ENCODE measurements at places on chromosomes 11 and 22. TPM values are rescaled to one million over a fixed set of nuclear protein-coding genes. Genes with fewer than 3 reads are reported as not detected.

OR5AN1 gene
- total RNA-seq, result not detected

GLB1L3 gene
- total RNA-seq, result 0.06 TPM

TMPRSS5 gene
- 0.60 TPM for total RNA-seq

APOL5 gene
- not detected for total RNA-seq

POLA2 gene
- total RNA-seq, result 6.5 TPM

HSPB2 gene
- total RNA-seq, result 4.4 TPM

GGTLC3 gene
- 6.2 TPM for total RNA-seq

CD3G gene
- 4.8 TPM for total RNA-seq

BTBD10 gene
- 27.9 TPM for total RNA-seq

DENND6B gene
- 16.7 TPM for total RNA-seq

RIBC2 gene
- total RNA-seq, result 1.0 TPM

F2 gene
- total RNA-seq, result not detected

DNA sequence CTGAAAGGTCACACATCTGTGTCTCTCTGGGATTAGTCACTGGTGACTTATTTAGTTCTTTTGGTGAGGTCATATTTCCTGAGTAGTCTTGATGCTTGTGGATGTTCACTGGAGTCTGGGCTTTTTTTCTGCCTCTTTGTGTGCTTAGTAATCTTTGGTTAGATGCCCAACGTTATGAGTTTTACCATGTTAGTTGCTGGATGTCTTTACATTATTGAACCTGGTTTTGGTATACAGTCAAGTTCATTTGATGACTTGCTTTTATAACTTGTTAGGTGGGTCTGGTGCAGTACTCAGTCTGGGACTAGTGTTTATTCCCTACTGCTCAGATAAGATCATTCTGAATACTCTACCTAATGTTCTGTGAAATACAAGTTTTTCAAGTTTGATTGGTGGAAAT lies 26.2 kb upstream of the SLC37A2 start:
- DNase-seq, result no peak
- no peak overlapping the region for H3K4me3 ChIP-seq
- H3K27me3 ChIP-seq, result no peaks in the 10 kb centered on the region
- H3K4me1 ChIP-seq, result no peaks in the 10 kb centered on the region
- no peak overlapping the region for H3K27ac ChIP-seq

DNA sequence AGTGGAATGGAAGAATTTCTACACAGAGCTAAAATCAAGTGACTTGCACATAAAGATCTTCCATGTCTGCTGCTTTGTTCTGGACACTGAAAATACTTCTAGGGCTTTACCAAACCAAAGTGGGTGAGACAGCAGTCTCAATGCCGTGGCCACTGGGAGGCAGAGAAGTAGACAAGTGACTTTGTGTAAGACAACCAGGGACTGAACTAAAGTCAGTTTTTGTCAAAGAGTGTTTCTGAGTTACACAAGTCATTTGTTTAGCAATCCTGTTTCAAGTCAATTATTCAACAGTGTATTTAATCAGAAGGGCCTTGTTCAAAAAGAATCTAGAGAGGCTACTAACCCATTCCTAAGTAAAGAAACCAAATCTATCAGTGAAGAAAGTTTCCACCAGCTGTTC lies 46.6 kb downstream of the TCP11L1 start:
- H3K4me3 ChIP-seq, result no peak overlapping the region
- H3K4me1 ChIP-seq, result peaks cover 4% of the 10 kb centered on the region
- no peak for DNase-seq
- H3K27ac ChIP-seq, result peak overlapping the region; percentile 47

DNA sequence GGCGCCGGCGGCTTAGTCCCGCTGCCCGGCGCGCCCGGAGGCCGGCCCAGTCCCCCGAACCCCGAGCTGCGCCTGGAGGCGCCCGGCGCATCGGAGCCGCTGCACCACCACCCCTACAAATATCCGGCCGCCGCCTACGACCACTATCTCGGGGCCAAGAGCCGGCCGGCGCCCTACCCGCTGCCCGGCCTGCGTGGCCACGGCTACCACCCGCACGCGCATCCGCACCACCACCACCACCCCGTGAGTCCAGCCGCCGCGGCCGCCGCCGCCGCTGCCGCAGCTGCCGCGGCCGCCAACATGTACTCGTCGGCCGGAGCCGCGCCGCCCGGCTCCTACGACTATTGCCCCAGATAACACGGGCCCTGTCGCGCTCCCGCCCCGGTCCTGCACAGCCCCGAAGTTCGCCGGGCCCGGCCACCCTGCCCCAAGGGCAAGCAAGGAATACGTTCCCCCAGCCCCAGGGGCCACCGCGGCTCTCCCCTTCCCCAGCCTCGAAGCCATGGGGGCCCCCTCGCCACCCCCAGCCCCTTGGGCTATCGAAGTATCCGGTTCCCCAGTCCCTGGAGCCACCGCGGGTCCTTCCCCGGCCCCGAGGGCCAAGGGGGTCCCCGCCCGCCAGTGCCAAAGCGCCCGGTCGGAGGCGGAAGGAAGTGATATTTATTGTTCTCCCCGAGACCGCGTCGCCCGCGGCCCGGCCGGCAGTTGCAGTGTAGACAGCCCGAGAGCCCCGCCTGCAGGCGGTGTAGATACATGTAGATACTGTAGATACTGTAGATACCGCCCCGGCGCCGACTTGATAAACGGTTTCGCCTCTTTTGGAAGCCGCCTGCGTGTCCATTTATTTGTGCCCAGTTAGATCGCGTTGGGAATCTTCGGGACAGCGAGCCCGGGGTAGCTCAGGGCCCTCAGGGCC lies 6.2 kb downstream of the TBX1 start:
- H3K4me1 ChIP-seq, result peaks cover 3% of the 10 kb centered on the region
- H3K4me3 ChIP-seq, result no peak overlapping the region
- no peak overlapping the region for H3K27ac ChIP-seq
- H3K27me3 ChIP-seq, result peaks cover 56% of the 10 kb centered on the region
- DNase-seq, result no peak
- H3K36me3 ChIP-seq, result no peaks in the 10 kb centered on the region

- H3K27me3 ChIP-seq, result no peaks in the 10 kb centered on the region
- no peak overlapping the region for H3K4me3 ChIP-seq
- no peak overlapping the region for H3K27ac ChIP-seq
- DNase-seq, result no peak
Observed at GRCh38 chr11:76228875-76229149, 22.5 kb upstream of the WNT11 start.

- H3K36me3 ChIP-seq, result peaks cover 6% of the 10 kb centered on the region
- no peak overlapping the region for H3K4me3 ChIP-seq
- H3K4me1 ChIP-seq, result no peaks in the 10 kb centered on the region
Observed at GRCh38 chr11:88308576-88308975, 29.0 kb downstream of the CTSC start.

- no peak overlapping the region for H3K27ac ChIP-seq
- no peak overlapping the region for H3K4me3 ChIP-seq
- H3K36me3 ChIP-seq, result no peaks in the 10 kb centered on the region
- no peaks in the 10 kb centered on the region for H3K4me1 ChIP-seq
- DNase-seq, result peak; percentile 67
- H3K27me3 ChIP-seq, result no peaks in the 10 kb centered on the region
Observed at GRCh38 chr22:49239264-49240015, 588.2 kb downstream of the BRD1 start.

- no peaks in the 10 kb centered on the region for H3K27me3 ChIP-seq
- H3K4me1 ChIP-seq, result no peaks in the 10 kb centered on the region
- H3K27ac ChIP-seq, result no peak overlapping the region
- no peak for DNase-seq
Observed at GRCh38 chr11:104043142-104043541, 6.7 kb downstream of the DDI1 start.

DNA sequence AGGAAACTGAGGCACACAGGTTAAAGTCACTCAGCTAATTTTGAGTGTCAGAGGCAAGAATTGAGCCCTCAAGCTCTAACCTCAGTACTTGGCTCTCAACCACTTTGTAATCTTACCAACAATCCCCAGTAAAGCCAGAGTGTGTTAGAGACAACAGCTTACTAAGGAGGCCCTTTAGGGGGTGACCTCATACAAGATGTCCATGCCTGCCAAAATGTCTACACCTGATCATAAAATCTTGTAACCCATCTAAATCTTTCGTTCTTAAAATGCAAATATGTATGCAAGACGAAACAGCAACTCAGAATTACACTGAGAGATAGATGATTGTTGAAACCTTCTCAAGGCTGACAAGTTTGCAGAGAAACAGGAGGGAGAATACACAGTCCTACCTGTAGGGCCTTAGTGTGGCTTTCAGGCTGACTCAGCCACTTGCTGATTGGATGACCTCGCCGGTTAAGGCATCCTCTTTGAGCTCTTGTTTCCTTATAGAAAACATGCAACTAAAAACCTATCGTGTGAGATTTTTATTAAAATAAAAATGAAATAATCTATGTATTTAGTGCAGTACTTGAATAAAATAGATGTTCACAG lies 143.2 kb downstream of the OPCML start:
- no peaks in the 10 kb centered on the region for H3K27me3 ChIP-seq
- H3K27ac ChIP-seq, result no peak overlapping the region
- H3K4me3 ChIP-seq, result no peak overlapping the region
- H3K36me3 ChIP-seq, result no peaks in the 10 kb centered on the region

DNA sequence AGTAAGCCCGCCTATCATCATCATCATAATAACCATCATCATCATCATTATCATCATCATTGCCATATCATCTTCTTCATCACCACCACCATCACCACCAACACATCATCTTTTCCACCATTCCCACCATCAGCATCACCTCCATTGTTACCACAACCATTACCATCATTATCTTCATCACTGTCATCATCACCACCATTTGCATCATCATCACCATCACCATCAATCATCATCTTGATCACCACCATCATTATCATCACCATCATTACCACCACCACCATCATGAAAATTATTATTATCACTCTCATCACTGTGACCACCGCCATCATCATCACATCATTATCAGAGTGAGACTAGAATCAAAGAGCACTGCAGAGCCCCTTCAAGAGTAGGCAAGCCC lies 199.4 kb upstream of the SEZ6L start:
- H3K27ac ChIP-seq, result no peak overlapping the region
- no peaks in the 10 kb centered on the region for H3K4me1 ChIP-seq
- no peaks in the 10 kb centered on the region for H3K36me3 ChIP-seq
- H3K27me3 ChIP-seq, result no peaks in the 10 kb centered on the region
- DNase-seq, result no peak

DNA sequence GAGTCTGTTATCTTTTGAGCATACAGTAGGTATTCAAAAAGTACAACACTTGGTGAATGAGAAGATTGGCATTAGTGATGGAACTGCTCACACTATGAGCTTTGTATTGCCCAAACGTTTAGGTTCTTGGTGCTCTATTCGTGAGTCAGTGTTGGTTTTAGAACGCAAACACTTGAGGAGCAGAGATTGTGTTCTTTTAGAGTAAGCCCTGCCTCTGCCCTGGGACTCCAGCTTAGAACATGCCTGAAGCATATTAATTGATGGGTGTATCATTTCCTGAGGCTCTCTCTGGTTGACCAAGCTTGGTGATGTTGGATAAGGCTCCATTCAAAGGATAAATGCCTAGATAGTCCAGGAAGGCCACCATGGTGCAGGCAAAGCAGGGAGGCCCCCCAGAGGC lies 10.9 kb downstream of the MTNR1B start:
- H3K4me3 ChIP-seq, result no peak overlapping the region
- no peaks in the 10 kb centered on the region for H3K27me3 ChIP-seq
- H3K27ac ChIP-seq, result no peak overlapping the region
- no peak for DNase-seq
- no peaks in the 10 kb centered on the region for H3K36me3 ChIP-seq

DNA sequence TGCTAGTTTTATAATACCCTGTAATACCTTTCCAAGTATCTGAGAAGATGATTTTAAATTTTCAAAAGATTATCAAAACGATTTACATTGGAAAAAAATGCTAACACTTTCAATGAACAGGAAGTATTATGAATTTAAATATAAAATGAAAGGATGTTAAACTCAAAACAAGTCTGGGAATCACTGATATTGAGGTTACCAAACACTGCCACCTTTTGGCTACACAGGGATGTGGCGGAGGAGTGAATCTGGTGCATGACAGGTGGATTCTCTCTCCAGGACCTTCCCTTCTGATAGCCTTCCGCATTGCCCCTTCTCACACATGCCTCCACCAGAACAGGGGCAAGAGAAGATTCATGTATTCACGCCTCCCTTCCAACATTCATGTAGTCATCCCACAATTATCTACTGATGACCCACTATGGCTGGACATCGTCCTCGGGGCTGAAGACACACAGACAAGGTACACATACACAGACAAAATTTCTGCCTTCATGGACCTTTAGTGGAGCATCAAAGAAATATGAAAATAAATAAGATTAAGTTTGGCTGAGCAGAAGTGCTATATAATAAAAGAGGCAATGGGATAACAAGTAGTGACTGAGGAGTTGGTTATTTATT lies 34.7 kb downstream of the ATG16L2 start:
- DNase-seq, result no peak
- H3K36me3 ChIP-seq, result no peaks in the 10 kb centered on the region
- H3K27ac ChIP-seq, result no peak overlapping the region
- no peak overlapping the region for H3K4me3 ChIP-seq

DNA sequence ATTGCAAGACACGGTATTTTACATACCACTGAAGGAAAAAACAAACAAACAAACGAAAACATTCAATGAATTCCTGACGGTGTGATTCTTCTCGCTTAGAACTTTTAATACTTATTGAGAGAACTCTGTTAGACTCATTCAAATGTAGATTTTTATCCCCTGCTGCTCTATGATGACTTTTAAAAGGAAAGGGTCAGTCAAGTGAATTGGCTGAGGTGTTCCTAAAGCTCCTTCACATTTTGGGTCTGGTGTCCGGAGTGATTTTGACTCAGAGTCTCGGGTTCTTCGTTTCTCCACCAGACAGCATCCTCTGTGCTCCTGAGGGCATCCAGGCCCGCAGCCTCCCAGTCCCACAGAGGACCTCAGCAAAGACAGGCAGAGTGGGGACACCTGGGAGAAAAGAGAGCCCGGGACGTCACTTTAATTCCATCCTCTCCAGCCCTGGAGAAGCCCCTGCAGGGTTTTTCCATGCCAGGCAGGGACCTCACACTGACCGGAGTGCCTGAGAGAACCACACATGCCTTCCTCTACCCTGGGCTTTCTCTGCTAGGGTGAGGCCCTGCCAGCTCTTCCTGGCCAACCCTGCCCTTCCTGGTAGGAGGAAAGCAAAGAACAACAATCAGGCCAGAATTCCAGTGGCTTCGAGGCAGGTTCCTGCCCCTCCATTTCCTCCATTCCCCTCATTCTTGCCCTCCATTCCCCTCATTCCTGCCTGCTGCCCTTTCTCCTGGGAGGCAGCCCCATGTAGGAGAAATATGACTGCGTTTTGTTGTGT lies 1.4 kb upstream of the CSF2RB start:
- H3K36me3 ChIP-seq, result no peaks in the 10 kb centered on the region
- no peak for DNase-seq
- H3K27me3 ChIP-seq, result no peaks in the 10 kb centered on the region
- no peaks in the 10 kb centered on the region for H3K4me1 ChIP-seq
- no peak overlapping the region for H3K27ac ChIP-seq

GRCh38 chr22:43356881-43357280 lies 13.7 kb upstream of the SCUBE1 start:
- no peaks in the 10 kb centered on the region for H3K36me3 ChIP-seq
- H3K27me3 ChIP-seq, result no peaks in the 10 kb centered on the region
- H3K4me3 ChIP-seq, result no peak overlapping the region
- H3K27ac ChIP-seq, result no peak overlapping the region
- DNase-seq, result no peak
